ENCODE measurements at places on chromosomes 2 and 18.

- no peak for DNase-seq
These were observed 12.6 kb downstream of the GLI2 start for GRCh38 chr2:120748310-120748709.

- DNase-seq = peak; percentile 85
These were observed 18.5 kb downstream of the NFE2L2 start for GRCh38 chr2:177246000-177246399.

- DNase-seq = no peak
These were observed 135.5 kb upstream of the PKDCC start for GRCh38 chr2:41912337-41912736.

- no peak for DNase-seq
These were observed 331.6 kb downstream of the CLIP4 start for GRCh38 chr2:29446847-29447246.

- no peak for DNase-seq
These were observed 1024.7 kb upstream of the PIK3C3 start for GRCh38 chr18:40930211-40930882.

- no peak for DNase-seq
These were observed 59.3 kb downstream of the SETBP1 start for GRCh38 chr18:44740000-44740399.

DNA sequence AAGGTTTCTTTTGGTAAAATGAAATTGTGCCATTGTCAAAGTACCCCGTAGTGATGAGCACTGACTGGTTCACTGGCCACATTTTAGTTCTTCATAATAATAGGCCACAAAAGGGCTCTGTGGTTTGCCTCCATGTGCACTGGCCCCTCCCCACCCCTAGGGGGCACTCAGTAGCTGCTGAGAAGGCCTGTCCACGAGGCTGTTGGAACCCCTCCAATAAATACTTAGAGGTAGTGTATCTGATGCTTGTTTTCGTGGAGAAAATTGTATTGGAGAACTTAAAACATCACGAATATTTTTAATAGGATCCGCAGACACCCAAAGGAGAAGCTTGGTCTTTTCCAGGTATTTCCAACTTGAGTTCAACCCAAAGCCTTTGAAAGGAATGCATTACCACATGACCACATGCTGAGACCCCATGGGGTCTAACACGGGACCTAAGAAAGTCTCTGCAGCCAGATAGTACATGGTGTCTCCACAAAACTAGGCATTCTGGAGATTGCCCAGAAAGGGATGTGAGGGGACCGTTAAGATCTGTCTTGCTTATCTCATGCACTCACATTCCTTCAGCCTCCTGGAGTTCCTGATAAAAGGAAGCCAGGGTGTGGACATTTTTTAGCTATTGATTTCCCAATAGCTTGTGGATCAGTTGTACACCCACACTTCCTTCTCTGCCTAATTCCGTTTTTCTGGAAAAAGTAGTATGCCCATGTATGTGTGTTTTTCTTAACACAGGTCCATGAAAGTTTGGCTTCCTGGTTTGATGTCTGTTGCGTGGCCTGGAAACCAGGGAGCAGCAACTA, 28.5 kb upstream of the NOSTRIN start:
- peak; percentile 47 for DNase-seq

GRCh38 chr2:143160732-143161707, 31.8 kb downstream of the ARHGAP15 start:
- no peak for DNase-seq

DNA sequence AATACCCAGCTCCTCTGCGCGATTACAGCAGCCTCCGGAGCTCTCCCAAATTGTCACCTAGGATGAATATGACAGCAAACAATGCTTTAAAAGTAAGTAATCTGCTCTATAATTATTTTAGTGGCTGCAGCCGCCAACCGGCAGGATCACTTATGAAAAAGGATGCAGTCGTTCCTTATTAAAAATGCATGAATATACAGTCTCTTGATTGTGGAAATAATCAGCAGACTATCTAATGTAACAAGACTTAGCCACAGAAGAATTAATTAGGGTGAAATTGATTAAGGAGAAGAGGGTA, 71.8 kb upstream of the STPG4 start:
- DNase-seq = no peak

DNA sequence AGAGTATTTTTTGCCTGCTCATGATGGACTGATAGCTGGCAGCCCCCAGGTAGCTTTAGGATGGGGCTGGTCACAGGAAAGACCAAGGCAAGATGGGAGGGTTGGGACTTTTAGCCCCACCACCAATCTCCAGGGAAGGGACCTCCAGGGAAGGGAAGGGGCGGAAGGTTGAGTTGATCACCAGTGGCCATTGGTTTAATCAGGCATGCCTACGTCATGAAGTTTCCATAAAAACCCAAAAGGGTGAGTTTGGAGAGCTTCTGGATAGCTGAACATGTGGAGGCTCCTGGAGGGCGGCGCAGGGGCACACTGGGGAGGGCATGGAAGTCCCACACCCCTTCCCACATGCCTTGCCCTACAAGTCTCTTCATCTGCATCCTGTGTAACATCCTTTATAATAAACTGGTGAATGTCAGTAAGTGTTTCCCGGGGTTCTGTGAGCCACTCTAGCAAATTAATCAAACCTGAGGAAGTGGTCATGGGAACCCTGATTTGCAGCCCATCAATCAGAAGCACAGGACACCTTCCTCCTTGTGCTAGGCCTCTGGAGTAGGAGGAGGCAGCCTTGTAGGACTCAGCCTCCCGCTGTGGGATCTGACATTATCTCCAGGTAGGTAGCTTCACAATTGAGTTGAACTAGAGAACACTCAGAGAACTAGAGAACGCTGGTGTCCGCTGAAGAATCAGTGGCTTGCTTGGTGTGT, 30.3 kb downstream of the RAB31 start:
- no peak for DNase-seq

DNA sequence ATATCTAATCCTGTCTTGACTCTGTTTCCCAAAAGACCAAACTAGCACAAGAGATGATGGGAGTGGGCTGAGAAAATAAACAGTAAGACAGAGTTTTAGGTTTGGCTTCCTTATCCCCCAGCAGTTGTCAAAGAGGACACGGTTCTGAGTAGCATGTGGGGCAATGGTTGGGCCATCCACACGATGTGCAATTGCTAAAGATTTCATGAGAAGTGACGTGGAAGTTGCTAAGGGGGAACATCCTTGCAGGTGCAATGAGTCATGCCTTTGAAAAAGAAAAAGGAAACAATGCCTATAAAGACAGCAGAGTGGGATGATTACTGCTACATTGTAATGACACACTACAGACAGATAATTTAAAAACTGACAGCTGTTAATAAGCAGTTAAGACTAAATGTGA, 1395.8 kb downstream of the LRP1B start:
- DNase-seq = no peak

- no peak for DNase-seq
These were observed 41.9 kb downstream of the TNFRSF11A start for GRCh38 chr18:62366992-62367391.

GRCh38 chr18:76977108-76977621, 154.8 kb downstream of the ZNF236 start:
- peak; percentile 4 for DNase-seq

GRCh38 chr2:132479155-132479554, 62.5 kb downstream of the GPR39 start:
- DNase-seq = no peak

DNA sequence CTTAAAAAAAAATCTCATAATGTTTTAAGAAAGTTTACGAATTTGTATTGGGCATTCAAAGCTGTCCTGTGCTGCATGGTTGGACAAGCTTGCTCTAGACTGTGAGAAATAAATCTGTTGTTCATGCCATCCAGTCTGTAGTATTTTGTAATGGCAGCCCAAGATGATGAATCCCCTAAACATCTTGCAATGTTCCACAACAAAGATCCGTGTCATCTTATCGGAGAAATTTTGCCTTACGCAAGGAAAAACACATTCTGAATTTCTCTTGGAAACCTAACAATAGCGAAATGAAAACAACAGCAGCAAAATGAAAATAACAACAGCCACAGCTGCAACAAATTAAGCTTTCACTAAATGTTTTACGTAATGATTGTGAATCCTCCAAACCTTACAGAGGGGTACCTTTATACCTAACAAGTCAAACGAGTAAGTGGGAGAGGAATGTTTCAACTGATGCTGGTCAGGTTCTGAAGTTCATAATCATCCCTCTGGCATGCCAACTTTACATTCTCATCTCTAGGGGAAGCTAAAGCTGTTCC, 76.1 kb upstream of the RNU4ATAC start:
- no peak for DNase-seq

GRCh38 chr18:22828171-22828570, 105.0 kb upstream of the RBBP8 start:
- no peak for DNase-seq

DNA sequence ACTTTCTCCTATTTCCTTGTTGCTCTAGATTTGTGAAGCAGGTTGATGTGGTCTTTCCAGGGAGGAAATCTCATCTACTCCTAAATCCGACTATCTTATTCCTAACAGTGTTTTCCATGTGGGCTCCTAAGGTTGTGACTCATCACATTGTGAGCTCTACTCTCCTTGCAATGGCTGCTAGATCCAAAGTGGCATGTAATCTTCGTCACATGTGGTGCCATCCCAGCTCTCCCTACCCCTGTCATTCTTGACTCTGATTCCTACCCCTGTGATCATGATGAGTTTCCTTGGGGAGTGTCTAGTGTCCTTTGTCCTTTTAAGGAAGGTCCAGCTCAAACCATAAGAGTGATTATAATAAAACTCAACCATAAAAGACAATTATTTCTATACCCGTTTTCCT, 47.3 kb upstream of the GULP1 start:
- DNase-seq = no peak

DNA sequence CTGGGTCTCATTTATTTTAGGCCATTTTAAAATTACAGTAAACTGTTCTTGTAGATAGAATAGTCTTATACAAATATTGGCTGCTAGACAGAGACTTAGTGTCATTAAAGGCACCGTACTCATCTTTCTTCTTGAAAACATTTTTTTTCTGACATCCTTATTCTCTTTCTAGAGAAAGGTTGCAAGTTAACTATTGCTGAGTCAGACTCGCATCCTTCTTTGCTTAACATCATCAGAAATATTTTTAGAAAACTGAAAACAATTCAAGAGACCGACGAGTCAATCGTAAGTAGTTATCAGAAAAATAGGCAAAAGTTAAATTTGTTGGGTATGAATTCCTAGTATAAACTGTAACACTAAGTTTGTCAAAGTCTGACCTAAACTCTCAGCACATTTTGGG, 72.2 kb downstream of the HNMT start:
- DNase-seq = no peak
